NT2/D1 (cell line): ENCODE measurements at places on chromosomes 1 and 21.

GRCh38 chr1:106952776-106953175 lies 103.7 kb upstream of the PRMT6 start:
- DNase-seq: no peak

DNA sequence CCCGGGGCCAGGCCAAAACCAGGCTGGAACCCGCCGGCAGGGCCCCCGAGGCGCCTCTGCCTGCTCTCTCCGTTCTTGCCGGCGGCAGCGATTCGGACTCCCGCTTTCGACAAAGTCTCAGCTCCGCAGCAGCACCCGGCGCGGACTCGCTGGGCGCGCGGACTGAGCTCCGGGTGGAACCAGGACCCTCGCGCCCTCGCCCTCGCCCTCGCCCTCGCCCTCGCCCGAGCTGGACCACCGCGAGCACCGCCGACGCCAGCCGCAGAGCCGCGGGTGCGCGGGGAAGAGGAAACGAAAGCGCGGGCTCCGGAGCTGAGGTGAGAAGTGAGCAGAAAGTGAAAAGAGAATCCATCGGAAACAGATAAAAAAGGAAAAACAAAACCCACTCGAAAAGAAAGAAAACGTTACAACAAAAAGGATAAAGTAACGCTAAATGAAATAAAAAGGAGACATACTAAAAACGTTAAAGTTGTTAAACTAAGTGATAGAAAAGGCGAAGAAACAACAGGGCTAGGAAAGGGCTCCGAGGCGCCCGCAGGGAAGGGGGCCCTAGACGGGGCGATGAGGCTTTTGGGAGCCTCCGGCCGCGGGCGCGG lies 64.9 kb downstream of the MEF2D start:
- no peak for DNase-seq

- DNase-seq: no peak
Measured at GRCh38 chr1:119380983-119381662, 12.5 kb downstream of the HAO2 start.

DNA sequence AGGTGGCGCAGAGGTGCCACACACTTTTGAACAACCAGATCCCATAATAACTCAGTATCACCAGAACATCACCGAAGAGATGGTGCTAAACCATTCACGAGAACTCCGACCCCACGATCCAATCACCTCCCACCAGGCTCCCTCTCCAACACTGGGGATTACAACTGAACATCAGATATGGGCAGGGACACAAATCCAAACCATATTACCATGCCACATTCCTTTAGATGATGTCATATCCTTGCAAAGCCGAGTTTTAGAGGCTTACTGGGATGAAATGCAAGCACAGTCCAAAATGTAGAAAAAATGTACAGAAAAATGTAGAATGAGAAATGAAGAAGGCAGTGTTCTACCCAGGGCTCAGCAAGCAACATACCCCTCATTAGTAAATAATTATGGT lies 64.7 kb downstream of the SGIP1 start:
- DNase-seq: no peak

- DNase-seq: no peak
Measured at GRCh38 chr1:214476229-214476985, 75.0 kb downstream of the PTPN14 start.

DNA sequence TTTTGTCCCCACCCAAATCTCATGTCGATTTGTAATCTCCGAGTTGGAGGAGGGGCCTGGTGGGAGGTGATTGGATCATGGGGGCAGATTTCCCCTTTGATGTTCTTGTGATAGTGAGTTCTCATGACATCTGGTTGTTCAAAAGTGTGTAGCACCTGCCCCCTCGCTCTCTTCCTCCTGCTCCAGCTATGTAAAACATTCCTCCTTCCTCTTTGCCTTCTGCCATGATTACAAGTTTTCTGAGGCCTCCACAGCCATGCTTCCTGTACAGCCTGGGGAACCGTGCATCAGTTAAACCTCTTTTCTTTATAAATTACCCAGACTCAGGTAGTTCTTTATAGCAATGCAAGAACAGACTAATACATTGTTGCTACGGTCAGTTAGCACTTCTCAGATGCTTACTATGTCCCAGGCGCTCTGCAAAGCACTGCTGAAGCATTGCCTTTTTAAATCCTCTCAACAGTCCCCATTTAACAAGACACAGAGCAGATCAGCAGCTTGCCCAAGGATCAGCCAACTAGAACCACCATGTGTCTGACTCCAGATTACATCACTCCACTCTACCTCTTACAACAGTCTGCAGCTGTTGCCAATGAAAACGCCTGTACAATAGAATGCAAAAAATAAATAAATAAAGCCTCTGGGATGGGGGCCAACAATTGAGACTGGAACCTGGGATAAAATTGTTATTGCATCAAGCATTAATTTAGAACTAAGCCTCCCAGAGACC lies 52.4 kb upstream of the USP1 start:
- DNase-seq: no peak

- DNase-seq: no peak
Measured at GRCh38 chr1:116878804-116879477, 30.8 kb upstream of the PTGFRN start.

- no peak for DNase-seq
Measured at GRCh38 chr1:1183221-1183747, 9.6 kb downstream of the TTLL10 start.

DNA sequence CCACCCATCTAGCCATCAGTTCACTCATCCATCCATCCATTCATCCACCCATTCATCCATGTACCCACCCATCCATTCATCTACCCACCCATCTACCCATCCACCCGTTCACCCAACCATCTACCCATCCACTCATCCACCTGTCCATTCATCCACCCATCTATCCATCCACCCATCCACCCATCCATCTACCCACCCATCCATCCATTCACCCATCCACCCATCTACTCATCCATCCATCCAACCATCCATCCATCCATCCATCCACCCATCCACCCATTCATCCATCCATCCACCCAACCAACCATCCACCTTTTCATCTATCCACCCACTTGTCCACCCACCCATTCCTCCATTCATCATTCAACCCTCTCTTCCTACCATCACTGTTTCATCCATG lies 80.3 kb downstream of the KIF14 start:
- no peak for DNase-seq

DNA sequence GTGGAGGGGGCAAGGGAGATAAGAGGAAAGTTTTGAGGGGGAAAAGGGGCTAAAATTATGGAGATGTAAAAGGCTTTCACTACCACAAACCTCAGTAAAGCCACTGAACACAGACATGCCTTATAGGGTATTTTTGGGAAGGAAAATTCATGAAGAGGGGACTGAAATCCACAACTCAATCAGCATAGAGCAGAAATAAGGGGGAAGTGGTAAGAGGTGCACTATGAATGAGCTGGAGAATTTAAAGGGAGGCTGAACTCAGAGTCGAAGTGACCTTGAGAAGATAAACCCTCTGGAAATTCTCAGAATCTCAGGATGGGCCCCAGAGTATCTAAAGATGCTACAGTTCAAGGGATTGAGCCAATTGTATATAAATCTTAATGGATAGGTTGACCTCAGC lies 15.3 kb downstream of the RHEX start:
- no peak for DNase-seq

DNA sequence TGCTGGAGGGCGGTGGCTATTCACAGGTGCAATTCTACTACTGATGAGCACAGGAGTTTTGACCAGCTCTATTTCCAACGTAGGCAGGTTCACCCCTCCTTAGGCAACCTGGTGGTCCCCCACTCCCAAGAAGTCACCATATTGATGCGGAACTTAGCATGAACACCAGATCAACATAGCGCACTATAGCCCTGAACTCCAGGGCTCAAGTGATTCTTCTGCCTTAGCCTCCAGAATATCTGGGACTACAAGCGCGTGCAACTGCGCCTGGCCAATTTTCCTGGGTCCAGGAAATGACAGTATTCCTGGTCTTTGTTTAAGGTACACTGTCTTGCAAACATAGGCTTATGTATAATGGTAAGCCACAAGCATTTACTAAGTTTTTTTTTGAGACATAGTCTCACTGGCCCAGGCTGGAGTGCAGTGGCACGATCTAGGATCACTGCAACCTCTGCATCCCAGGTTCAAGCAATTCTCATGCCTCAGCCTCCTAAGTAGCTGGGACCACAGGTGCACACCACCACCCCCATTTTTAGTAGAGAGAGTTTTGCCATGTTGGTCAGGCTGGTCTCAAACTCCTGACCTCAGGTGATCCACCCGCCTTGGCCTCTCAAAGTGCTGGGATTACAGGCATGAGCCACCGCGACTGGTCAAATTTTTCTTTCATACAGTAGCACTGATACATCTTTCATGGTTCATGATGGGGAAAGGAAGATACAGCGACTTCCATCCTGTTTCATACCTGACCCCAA lies 12.6 kb downstream of the MCL1 start:
- DNase-seq: no peak

DNA sequence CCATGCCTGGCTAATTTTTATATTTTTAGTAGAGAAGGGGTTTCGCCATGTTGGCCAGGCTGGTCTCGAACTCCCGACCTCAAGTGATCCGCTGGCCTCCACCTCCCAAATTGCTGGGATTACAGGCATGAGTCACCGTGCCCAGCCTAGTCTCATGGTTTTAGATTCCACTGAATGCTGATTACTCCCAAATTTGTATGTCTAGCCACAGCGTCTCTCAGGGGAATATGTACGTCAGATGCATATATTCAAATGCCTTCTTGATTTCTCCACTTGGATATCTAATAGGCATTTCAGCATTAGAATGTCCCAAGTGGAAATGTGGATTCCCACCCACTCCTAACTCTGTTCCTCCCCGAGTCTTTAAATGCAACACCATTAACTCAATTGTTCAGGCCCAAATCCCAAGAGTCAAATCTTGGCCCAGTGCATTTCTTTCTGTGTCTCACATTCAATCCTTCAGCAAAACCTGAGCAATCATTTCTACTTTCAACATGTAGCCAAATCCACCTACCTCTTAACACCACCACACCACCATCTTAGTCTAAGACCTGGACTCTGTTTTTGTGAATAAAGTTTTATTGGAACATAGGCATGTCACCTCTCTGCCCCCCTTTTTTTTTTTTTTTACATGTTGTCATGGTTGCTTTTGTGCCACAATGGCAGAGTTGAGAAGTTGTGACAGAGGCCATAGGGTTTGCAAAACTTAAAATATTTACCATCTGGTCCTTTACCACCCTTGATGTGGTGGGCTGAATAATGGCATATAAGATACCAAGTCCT lies 9.8 kb upstream of the CAMTA1 start:
- DNase-seq: no peak

DNA sequence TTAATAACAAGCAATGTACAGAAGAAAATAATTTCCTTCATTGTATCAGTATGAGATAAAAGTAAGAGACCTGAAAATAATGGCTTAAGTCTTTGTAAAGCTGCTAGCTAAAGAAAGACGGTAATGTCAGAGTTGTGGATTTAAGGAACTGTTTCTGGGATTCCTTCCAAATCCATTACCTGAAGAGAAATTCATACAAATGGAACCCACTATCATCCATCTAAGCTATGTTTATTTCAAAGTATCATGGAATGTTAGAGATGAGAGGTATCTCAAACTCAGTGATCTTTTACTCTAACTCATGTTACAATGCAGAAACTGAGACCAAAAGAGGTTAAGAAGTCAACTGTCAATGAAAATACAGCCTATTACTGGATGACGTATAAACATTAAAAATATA lies 197.7 kb downstream of the DENND1B start:
- no peak for DNase-seq

GRCh38 chr1:15187175-15188129 lies 33.9 kb downstream of the TMEM51 start:
- DNase-seq: no peak

DNA sequence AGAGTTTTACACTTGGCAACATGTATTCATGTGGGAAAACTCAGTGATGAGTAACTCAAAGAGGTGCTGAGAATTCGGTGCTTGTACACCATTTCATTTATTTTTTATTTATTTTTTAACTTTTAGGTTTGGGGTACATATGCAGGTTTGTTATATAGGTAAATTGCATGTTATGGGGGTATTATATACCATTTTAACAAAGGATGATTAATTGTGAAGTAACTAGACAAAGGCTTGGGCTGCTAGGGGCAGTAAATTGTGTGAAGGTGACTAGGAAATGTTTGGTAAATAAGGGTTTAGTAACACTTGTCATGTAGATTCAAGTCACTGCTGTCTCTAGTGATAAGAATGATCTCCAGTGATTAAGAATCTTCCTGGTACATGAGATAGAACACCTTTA lies 139.0 kb downstream of the MAST2 start:
- no peak for DNase-seq

DNA sequence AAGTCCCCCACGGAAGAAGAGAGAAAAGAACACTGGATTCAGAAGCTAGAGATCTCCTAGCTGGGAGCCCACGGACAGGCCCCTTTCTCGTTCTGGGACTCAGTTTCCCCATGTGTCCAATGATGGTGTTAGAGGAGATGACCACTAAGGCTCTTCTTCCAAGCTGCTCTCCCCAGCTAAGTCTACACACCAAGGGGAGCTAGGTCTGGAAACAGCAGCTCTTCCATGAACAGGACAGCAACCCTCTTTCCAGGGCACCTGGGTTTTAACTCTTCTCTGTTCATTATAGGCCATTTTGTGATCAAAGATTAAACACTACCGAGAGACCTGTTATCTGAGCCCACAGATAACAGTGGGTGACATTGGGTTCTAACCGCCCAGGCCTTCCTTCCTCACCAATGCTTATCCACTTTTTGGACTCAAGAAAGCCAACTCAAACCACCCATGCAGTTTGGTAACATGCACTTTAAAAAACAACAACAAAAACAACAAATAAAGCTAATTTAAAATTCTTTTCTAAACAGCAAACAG lies 85.9 kb downstream of the MRPL37 start:
- DNase-seq: no peak

- peak; percentile 86 for DNase-seq
Measured at GRCh38 chr1:36156329-36157114, 562 bp downstream of the MAP7D1 start.

- no peak for DNase-seq
Measured at GRCh38 chr1:235017191-235017590, 111.4 kb downstream of the TOMM20 start.

DNA sequence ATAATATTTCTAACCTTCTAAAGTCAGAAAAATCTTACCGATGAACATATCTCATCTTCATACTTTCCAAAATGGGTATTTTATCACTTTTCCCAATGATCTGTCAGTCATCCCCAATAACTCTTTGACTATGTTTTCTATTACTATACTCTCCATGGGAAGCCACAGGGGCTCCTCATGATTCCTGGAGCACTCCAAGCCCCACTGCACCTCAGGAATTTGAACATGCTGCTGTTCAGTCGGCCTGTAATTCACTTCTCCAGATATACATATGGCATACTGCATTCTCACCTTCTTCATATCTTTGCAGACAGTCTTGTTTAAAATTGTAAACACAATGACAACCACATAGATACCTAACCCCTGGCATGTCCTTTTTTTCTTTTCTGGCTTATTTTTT lies 333.0 kb downstream of the BRINP3 start:
- DNase-seq: no peak
